ENCODE measurements at places on chromosomes 3 and 15. TPM values are rescaled to one million over a fixed set of nuclear protein-coding genes. Genes with fewer than 3 reads are reported as not detected.

DNA sequence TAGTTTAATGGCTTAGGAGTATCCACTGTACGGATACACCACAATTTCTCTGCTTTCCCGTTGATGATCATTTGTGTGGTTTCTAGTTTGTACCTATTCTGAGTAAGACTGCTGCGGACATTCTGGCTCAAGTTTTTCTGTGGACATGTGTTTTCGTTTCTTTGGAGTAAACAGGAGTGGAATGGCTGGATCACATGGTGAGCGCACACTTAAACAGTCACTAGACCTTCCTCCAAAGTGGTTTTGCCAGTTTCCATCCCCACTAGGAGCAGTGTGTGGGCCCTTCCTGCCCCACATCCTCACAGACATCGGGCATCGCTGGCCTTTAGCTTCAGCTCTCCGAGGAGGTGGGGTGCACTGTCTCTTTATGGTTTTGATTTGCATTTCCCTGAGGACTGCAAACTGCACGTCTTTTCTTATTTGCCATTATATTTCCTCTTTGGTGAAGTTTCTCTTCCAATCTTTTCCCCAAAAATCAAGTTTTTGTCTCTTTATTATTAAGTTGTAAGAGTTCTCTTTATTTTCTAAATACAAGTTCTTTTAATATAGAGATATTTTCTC lies 94.1 kb downstream of the VGLL4 start:
- DNase-seq, result no peak

GRCh38 chr15:27260523-27260922 lies 289.5 kb downstream of the GABRG3 start:
- no peak for DNase-seq

DNA sequence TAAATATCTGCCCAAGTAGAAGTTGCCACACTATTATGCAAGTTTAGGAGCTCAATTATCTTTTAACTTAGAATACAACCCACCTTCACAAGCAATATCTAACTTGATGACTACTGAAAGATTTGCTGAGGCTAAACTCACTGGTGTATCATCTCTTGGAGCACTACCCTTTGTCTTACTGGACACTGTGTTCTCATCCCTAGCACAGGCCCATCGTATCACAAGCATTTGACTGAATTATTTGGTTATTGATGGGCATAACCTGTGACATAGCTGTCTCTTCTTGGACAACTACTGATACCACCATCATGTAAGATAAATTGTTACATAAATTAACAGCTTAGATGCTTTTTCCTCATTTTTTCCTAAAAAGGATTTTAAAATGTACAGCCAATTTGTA lies 216.2 kb upstream of the THBS1 start:
- no peak for DNase-seq

- no peak for DNase-seq
Observed at GRCh38 chr3:33377931-33378330, 62.3 kb downstream of the UBP1 start.

GRCh38 chr3:113194823-113195401 lies 16.4 kb upstream of the BOC start:
- DNase-seq, result no peak

DNA sequence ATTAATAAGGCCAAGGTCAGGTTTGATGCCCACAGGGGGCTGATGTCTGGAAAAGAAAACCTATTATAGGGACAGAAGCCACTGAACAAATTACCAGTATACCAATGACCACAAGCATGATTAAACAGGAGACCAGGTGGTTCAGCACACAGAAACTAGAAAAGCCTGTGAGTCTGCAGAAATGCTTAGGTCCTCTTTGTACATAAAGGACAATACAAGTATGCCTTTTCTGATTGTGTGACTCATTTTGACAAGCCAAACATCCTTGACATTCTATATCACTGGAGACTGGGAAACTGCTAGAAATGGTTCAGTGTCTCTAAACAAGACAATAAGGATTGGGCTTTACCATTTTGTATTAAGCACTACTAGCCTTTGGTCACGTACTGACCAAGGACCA lies 113.2 kb upstream of the MYO5C start:
- no peak for DNase-seq

Gene CELSR3
- total RNA-seq, result 15.8 TPM

Gene TMIE
- 0.90 TPM for total RNA-seq

Gene UBA7
- 72.3 TPM for total RNA-seq

Gene CSTA
- total RNA-seq, result not detected

Gene KCNMB3
- total RNA-seq, result 0.34 TPM

Gene EEFSEC
- total RNA-seq, result 19.2 TPM

Gene LSM3
- total RNA-seq, result 20.0 TPM

Data from activated CD8-positive, alpha-beta T cell treated with anti-CD3 and anti-CD28 coated beads for 36 hours (primary cell).